Adrenal gland (tissue), 19 donors: ENCODE measurements at places on chromosomes 3 and 15. TPM values are rescaled to one million over a fixed set of nuclear protein-coding genes. Genes with fewer than 3 reads are reported as not detected.

DNA sequence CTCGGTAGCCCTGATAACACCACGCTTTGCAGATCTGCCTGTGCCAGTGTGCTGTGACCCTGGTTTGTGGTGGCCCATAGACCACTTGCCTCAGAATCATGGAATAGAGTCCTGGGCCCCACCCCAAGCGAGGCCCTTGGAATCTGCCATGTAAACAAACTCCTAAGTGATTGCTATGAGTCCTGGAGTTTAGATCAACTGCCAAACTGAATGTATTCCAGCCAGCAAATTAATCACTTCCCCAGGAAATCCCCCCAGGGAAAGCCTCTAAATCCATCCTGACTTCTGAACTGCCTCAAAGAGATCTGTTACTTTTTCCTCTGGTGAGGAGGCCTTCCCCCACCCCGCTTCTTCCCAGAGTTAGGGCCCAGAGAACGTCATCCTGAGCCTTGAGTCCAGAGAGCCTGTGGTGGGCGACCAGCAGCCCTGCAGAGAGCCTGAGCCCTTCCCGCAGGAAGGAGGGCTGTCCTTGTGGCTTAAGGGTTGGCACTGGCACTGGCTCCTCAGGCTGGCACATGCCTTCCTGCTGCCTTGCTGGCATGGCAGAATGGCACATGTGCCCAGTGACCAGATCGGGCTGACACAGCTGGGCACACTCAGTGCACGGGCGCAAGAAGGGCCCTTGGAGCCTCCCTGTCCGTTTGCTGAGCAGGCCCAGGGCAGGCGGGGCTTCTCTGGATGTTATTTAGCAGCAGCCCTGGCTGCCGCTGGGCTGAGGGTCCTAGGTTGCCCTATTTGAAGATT, 50.6 kb upstream of the PLXNA1 start:
- no peaks in the 10 kb centered on the region for H3K36me3 ChIP-seq
- no peak overlapping the region for H3K4me3 ChIP-seq
- H3K27me3 ChIP-seq = no peaks in the 10 kb centered on the region

Gene CACNA1D
- total RNA-seq = 90.2 TPM

Gene CCR3
- total RNA-seq = not detected

- H3K4me1 ChIP-seq = no peaks in the 10 kb centered on the region
- H3K4me3 ChIP-seq = no peak overlapping the region
- no peaks in the 10 kb centered on the region for H3K27me3 ChIP-seq
- no peak for DNase-seq
- peaks cover 22% of the 10 kb centered on the region for H3K36me3 ChIP-seq
- H3K27ac ChIP-seq = no peak overlapping the region
These were observed 20.7 kb downstream of the PPP1R2 start for GRCh38 chr3:195522254-195523023.

- no peaks in the 10 kb centered on the region for H3K27me3 ChIP-seq
- H3K27ac ChIP-seq = no peak overlapping the region
- no peaks in the 10 kb centered on the region for H3K36me3 ChIP-seq
These were observed 46.9 kb downstream of the ARHGEF3 start for GRCh38 chr3:56754741-56755417.

DNA sequence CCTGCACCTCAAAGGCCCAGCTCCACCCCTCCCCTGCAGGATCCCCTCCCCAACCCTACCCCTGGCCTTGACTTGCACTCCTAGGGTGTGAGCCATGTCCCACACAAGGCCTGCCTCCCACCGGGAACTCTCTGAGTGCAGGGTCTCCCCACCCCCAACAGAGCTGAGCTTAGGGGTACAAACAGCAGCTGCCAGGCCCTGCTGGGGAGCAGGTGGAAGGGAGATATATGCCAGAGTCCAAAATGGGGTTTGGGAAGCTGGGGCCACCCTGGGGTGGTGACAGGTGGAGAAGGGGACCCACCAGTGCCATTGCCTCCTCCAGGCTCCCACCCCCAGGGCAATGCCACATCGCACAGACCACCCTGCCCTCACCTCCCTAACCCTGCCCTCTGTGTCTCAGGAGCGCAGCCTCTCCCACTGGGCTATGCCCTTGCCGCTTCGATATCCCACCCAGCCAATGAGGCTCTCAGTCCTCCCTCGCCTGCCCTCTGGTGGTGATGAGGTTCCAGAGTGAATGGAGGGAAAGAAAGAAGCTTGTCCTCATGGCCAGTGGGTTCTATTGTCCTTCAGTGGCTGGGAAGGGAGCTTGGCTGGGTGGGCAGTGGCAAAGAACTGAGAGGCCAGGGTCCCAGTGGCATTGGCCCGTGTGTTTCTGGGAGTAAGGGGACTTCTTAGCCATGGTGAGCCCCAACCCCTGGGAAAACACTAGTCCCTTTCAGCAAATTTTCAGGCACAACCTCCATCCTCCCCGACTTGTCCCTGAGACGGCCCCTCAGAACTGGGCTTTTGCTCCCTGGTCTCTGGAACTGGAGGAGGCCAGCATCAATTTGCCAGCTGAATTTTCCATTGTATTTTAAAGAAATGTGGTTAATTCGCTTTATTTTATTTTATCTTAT, 46.8 kb downstream of the CYP11A1 start:
- H3K4me1 ChIP-seq = peaks cover 10% of the 10 kb centered on the region
- DNase-seq = peak; percentile 69
- H3K4me3 ChIP-seq = no peak overlapping the region
- H3K36me3 ChIP-seq = no peaks in the 10 kb centered on the region
- no peak overlapping the region for H3K27ac ChIP-seq

GRCh38 chr15:47961401-47962090, 159.2 kb upstream of the SLC24A5 start:
- H3K36me3 ChIP-seq = no peaks in the 10 kb centered on the region
- H3K4me3 ChIP-seq = no peak overlapping the region
- H3K4me1 ChIP-seq = no peaks in the 10 kb centered on the region
- no peak overlapping the region for H3K27ac ChIP-seq

DNA sequence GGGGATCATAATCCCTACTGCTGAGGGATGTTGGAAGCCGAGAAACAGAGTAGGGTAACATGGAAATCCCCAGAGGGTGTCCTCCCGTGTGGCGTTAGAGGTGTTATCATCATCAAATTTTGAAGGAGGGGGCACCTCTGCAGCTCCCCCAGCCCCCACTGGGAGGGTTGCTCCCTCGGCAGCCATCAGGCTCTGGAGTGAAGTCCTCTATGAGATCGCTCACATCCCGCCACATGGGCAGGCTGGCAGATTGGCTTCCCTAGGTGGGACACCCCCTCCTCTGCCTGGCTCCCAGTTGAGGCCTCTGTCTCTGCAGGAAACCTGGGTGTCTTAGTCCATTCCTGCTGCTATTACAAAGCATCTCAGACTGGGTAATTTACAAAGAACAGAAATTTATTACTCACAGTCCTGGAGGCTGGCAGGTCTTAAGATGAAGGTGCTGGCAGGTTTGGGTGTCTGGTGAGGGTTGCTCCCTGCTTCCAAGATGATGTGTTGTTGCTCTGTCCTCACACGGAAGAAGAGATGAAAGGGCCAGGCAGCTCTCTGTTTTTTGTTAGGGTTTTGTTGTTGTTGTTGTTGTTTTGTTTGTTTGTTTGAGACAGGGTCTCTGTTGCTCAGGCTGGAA, 120.5 kb downstream of the NUP210 start:
- no peaks in the 10 kb centered on the region for H3K36me3 ChIP-seq
- no peak overlapping the region for H3K27ac ChIP-seq
- no peak for DNase-seq
- H3K4me3 ChIP-seq = no peak overlapping the region

Gene MST1
- total RNA-seq = 15.9 TPM

Gene CPNE4
- 0.32 TPM for total RNA-seq

DNA sequence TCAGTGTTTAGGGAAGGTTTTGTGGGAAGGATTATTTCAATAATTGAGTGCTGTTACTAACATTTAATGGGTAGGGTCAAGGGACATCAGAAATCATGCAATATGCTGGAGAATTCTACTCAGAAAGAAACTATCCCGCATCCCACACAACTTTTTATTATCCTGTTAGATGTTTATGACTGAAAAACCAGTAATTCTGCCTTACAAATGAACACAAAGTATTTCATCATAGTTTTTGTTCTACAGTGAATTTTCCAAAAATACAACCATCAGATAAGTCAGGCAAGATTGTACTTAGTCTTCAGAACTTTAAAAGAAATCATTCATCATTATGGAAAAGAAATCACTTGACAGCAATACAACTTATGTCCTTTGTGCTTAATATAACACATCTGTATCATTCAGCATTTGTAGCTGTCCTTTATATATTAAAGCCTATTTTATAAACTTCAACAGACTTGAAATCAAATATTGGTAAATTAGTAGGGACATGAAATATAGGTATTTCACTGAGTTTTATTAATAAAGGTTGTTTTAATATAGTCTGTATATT, 61.9 kb downstream of the TRPM7 start:
- H3K4me1 ChIP-seq = no peaks in the 10 kb centered on the region
- no peaks in the 10 kb centered on the region for H3K36me3 ChIP-seq
- no peak for DNase-seq
- no peak overlapping the region for H3K27ac ChIP-seq

GRCh38 chr3:30657914-30658313, 51.5 kb downstream of the TGFBR2 start:
- H3K36me3 ChIP-seq = peaks cover 54% of the 10 kb centered on the region
- no peak overlapping the region for H3K4me3 ChIP-seq
- H3K27me3 ChIP-seq = no peaks in the 10 kb centered on the region
- no peak for DNase-seq

- no peaks in the 10 kb centered on the region for H3K27me3 ChIP-seq
- H3K4me1 ChIP-seq = no peaks in the 10 kb centered on the region
- no peak for DNase-seq
- no peak overlapping the region for H3K27ac ChIP-seq
These were observed 365.6 kb downstream of the SV2B start for GRCh38 chr15:91465696-91466095.

DNA sequence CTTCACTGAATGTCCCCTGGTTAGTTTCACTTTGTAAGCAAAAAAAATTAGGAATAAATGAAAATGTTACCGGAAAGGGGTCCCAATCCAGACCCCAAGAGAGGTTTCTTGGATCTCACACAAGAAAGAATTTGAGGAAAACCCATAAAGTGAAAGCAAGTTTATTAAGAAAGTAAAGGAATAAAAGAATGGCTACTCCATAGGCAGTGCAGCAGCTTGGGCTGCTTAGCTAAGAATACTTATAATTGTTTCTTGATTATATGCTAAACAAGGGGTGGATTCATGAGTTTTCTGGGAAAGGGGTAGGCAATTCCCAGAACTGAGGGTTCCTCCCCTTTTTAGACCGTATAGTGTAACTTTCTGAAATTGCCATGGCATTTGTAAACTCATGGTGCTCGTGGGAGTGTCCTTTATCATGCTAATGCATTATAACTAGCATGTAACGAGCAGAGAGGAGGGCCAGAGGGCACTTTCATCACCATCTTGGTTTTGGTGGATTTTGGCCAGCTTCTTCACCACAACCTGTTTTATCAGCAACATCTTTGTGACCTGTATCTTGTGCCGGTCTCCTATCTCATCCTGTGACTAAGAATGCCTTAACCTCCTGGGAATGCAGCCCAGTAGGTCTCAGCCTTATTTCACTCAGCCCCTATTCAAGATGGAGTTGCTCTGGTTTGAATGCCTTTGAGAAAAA, 41.0 kb upstream of the CMSS1 start:
- no peaks in the 10 kb centered on the region for H3K27me3 ChIP-seq
- DNase-seq = no peak
- H3K27ac ChIP-seq = no peak overlapping the region
- no peak overlapping the region for H3K4me3 ChIP-seq
- no peaks in the 10 kb centered on the region for H3K4me1 ChIP-seq

DNA sequence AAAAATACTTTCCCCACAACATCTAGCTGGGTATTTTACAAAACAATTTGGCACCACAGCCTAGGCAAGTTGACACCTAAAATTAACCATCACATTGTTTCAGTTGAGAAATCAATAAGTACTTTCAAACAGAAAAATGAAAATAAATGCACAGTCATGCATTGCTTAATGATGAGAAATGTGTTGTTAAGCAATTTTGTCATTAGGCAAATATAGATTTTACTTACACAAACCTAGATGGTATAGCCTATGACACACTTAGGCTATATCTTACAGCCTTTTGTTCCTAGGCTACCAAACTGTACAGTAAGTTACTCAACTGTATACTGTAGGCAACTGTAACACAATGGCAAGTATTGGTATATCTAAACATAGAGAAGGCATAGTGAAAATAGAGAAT, 608.6 kb upstream of the BCHE start:
- DNase-seq = no peak
- H3K4me3 ChIP-seq = no peak overlapping the region
- no peaks in the 10 kb centered on the region for H3K4me1 ChIP-seq
- H3K27ac ChIP-seq = no peak overlapping the region
- no peaks in the 10 kb centered on the region for H3K27me3 ChIP-seq

DNA sequence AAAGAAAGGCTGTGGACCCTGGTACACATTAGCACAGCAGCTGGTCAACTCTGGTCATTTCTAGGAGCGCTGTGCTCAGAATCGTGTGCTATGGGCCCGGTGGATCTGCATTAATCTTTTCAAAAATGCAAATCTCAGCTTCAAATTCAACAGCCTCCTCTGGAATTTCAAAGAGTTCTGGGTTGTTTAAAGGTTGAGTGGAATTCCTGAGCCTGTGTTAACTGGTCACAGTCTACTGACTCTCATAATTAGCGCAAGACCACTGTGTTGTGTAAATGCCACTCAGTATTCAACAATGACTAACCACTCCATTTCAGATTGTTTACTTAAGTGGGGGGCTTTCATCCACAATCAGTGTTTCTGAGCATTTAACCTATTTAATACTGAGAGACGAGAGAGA, 2.7 kb upstream of the ARNT2 start:
- H3K4me3 ChIP-seq = no peak overlapping the region
- H3K4me1 ChIP-seq = no peaks in the 10 kb centered on the region
- H3K27me3 ChIP-seq = no peaks in the 10 kb centered on the region
- H3K36me3 ChIP-seq = no peaks in the 10 kb centered on the region
